ENCODE measurements at places on chromosomes 6 and 20.

GRCh38 chr20:42572320-42573016, 617.2 kb downstream of the PTPRT start:
- DNase-seq = no peak

DNA sequence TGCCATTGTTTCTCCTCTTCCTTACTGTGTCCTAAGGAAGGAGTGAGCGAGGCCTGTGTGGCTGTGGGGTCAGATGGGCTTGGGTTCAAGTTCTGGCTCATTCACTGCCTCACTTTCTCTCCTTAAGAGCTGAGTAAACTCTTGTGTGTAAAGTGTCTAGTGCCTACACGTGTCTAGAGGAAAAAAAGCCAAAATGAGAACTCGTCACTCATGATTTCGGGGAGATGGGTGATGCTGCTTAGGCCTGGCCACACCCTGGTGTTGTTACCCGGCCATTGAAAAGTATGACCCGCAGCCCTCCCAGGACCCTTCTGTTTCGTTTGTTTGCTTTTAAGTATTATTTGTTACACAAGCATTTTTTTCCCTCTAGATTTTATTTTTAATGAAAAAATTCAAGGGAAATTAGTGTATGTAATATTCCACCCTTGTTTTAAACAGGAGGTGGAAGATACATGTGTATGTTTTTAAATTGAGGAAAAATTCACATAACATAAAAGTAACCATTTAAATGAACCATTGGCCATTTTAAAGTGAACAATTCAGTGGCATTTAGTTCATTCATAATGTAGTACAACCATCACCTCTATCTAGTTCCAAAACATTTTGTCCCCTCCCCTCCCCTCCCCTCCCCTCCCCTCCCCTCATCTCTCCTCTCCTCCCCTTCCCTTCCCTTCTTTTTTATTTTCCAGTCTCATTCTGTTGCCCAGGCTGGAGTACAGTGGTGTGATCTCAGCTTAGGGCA, 71.0 kb downstream of the CEBPB start:
- DNase-seq = no peak

- DNase-seq = no peak
Observed at GRCh38 chr6:32447932-32448331, 8.2 kb downstream of the HLA-DRA start.

GRCh38 chr6:26394289-26394688, 7.8 kb upstream of the BTN3A1 start:
- peak; percentile 79 for DNase-seq

DNA sequence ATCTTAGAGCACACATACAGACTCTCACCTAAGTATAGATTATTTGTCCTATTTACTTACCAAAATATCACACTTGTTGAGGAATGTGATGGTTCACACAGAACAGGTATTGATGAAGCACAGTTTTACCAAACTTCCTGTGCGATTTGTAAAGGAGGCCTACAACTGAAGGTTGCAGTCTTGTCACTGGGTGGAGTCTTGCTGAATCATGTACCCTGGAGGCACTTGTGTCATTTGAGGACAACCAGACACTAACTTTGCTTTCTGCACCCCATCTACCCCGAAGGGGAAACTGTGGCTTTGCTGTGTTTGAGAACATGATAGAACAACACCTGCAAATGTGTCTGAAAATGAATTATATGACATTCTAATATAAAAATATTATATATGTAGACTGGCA, 32.4 kb upstream of the HINT3 start:
- DNase-seq = no peak

DNA sequence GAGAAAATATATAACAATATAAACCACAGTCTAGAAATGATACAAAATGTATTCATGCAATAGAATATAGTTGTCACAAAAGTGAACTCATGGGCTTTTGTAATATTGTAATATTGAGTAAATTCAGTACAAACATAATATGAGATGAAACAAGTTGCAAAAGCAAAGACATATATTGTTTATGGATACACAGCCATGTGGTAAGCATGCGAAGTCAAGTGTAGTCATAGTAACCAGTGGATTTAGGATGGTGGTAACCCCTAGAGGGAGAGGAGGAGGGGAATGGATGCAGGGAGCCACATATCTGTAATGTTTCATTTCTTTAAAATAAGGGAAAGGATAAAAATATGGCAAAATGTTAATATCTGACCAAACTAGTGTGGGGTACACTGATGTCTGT, 47.3 kb downstream of the ARMC2 start:
- peak; percentile 51 for DNase-seq
